Sigmoid colon (tissue), 7 donors: ENCODE measurements at places on chromosomes 2 and 18. TPM values are rescaled to one million over a fixed set of nuclear protein-coding genes. Genes with fewer than 3 reads are reported as not detected.

- no peaks in the 10 kb centered on the region for H3K27me3 ChIP-seq
- H3K4me3 ChIP-seq: no peak overlapping the region
- no peak for DNase-seq
- H3K4me1 ChIP-seq: no peaks in the 10 kb centered on the region
- H3K27ac ChIP-seq: no peak overlapping the region
Measured at GRCh38 chr2:212919238-212919637, 232.2 kb downstream of the IKZF2 start.

- H3K4me1 ChIP-seq: peaks cover 20% of the 10 kb centered on the region
- peak overlapping the region; percentile 84 for H3K27ac ChIP-seq
- H3K27me3 ChIP-seq: no peaks in the 10 kb centered on the region
- no peak for DNase-seq
Measured at GRCh38 chr2:26300234-26300925, 45.6 kb upstream of the SELENOI start.

DNA sequence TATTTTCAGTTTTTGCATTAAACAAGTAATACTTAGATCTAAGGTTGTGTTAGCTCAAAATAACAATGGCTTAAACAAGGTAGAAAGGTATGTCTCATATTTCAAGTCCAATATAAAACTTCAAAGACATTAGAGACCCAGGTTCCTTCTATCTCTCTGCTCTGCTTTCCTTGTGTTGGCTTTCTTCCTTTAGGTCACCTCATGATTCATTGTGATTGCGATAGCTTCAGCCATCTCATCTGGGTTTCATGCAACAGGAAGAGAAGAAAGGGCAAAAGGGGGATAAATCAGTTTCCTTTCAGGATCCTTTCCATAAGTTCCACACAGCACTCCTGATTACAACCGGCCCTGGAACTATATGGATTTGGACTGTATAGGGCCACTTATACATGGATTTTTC lies 16.0 kb upstream of the TBR1 start:
- no peak for DNase-seq
- H3K4me1 ChIP-seq: no peaks in the 10 kb centered on the region
- no peak overlapping the region for H3K27ac ChIP-seq
- no peaks in the 10 kb centered on the region for H3K27me3 ChIP-seq
- H3K4me3 ChIP-seq: no peak overlapping the region

- no peaks in the 10 kb centered on the region for H3K36me3 ChIP-seq
- H3K27me3 ChIP-seq: no peaks in the 10 kb centered on the region
- DNase-seq: no peak
Measured at GRCh38 chr2:191950132-191950874, 103.4 kb upstream of the CAVIN2 start.

- DNase-seq: no peak
- H3K36me3 ChIP-seq: no peaks in the 10 kb centered on the region
- no peaks in the 10 kb centered on the region for H3K27me3 ChIP-seq
- H3K27ac ChIP-seq: no peak overlapping the region
- no peaks in the 10 kb centered on the region for H3K4me1 ChIP-seq
Measured at GRCh38 chr2:53028225-53028624, 739.4 kb upstream of the CHAC2 start.

DNA sequence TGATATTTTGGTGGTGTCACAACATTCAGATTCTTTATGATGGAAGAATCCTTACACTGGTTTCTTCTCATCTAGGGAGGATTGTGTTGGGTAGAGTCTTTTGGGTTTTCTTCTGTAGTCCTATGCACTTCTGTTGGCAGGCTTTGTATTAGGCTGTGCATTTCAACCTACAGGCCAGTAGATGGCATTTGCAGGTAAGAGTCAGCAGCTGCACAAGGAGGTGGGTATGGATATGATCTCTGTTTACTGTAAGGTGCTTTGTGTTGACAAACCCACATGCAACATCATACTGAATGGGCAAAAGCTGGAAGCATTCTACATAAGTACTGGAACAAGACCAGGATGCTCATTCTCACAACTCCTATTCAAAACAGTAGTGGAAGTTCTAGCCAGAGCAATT lies 656.8 kb downstream of the METTL4 start:
- no peaks in the 10 kb centered on the region for H3K4me1 ChIP-seq
- H3K27me3 ChIP-seq: no peaks in the 10 kb centered on the region
- no peaks in the 10 kb centered on the region for H3K36me3 ChIP-seq
- no peak overlapping the region for H3K4me3 ChIP-seq

DNA sequence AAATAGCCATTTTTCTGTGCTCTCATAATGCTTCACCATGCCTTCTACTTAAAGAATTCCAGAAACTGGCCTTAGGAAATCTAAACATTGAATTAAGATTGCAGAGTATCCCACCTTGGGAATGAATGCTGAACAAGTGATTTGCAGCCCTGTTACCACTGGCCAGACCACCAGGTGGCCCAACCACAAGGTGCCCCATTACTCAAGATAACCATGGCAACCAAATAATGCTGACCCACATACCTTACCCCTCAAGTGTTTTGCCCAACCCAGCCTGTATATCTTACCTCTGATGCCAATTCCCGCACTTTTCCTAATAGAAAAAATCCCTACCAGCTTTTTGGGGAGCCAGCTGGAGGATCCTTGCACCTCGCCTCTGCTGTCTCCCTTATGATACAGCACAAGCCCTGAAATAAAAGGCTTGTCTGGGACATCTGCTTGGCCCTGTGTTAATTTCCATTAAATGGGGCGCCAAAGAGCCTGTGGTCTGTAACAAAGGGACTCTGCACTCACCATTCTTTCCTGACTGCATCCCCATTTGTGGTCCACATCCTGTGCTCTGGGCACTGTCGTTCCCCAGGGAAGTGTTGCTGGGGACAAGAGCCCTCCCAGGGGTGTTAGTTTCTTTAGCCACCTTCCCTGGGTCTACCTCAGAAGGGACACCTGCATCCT lies 17.3 kb upstream of the KCNF1 start:
- no peaks in the 10 kb centered on the region for H3K4me1 ChIP-seq
- H3K27me3 ChIP-seq: no peaks in the 10 kb centered on the region
- DNase-seq: no peak
- H3K36me3 ChIP-seq: no peaks in the 10 kb centered on the region
- no peak overlapping the region for H3K27ac ChIP-seq

DNA sequence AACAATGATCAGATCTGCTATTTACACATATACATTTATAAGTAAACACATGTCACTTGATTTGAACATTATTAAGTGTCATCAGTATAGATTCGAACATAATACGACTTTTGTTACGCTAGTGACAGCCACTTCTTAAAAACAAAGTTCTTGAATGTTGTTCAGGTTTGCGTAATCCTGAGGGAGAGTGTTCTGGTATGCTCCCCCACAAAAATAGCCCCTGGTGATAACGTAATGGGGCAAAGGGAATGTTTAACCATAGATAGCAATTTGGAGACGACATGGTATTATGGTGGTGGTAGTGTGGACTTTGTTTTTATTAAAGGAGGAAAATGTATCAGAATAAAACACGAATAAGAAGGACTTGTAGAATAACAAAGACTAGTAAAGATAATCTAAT lies 90.6 kb downstream of the PLEKHM3 start:
- no peaks in the 10 kb centered on the region for H3K27me3 ChIP-seq
- no peaks in the 10 kb centered on the region for H3K4me1 ChIP-seq
- H3K4me3 ChIP-seq: no peak overlapping the region
- peak overlapping the region; percentile 13 for H3K27ac ChIP-seq

- no peak overlapping the region for H3K4me3 ChIP-seq
- H3K36me3 ChIP-seq: no peaks in the 10 kb centered on the region
- peaks cover 19% of the 10 kb centered on the region for H3K4me1 ChIP-seq
Measured at GRCh38 chr2:202091476-202091875, 18.4 kb downstream of the KIAA2012 start.

- no peaks in the 10 kb centered on the region for H3K36me3 ChIP-seq
- H3K4me1 ChIP-seq: peaks cover 55% of the 10 kb centered on the region
- H3K27ac ChIP-seq: peak overlapping the region; percentile 97
- peak overlapping the region; percentile 91 for H3K4me3 ChIP-seq
- H3K27me3 ChIP-seq: no peaks in the 10 kb centered on the region
Measured at GRCh38 chr2:190882411-190882766, 1.8 kb downstream of the GLS start.

DNA sequence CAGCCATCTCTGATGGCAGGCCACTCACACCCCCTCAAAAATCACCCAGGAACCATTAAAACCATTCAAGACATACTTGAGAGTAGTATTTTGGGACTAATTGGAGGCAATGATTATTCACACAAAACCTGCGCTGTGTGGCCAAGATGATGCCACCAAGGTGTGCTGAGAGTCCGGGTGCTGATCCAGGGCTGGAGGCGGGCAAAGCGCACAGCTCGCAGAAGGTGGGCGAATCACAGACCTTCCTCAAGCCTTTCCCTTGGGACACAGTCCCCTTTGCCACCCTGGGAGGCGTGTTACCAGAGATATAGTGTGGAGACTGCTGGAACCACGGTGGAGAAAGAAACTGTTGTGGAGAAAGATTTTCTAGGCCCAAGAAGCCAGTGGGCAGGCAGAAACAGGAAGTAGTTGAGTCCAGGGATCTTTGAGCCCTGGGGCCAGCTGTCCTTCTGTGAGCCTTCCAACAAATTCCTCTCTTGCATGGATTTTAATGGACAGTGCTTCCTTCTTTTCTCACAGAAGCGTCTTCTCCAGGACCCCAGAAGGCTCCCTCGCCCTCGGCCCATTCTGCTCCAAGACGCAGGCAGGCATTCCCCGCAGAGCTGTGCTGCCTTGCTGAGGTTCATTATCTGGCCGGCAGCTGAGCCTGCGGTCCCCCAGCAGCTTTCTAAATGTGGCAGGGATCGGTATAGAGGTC lies 8.0 kb downstream of the COPS9 start:
- no peak overlapping the region for H3K4me3 ChIP-seq
- no peak for DNase-seq
- H3K36me3 ChIP-seq: no peaks in the 10 kb centered on the region
- H3K27me3 ChIP-seq: no peaks in the 10 kb centered on the region

DNA sequence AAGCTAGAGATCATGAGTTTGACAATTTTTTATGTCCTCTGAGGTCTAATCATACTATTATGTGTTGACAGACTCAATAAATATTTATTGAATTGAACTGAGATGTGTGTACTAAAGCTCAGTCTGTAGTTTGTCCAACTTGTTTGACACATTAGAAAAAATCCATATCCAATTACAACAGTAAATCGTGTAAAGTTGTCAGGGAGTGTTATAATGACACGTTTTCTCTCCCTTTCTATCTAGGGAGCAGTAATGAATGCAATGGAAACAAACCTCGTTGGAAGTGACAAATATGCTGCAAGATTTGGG lies 28.4 kb downstream of the ITGA4 start:
- H3K27me3 ChIP-seq: no peaks in the 10 kb centered on the region
- H3K4me3 ChIP-seq: no peak overlapping the region
- no peak for DNase-seq
- H3K4me1 ChIP-seq: no peaks in the 10 kb centered on the region

DNA sequence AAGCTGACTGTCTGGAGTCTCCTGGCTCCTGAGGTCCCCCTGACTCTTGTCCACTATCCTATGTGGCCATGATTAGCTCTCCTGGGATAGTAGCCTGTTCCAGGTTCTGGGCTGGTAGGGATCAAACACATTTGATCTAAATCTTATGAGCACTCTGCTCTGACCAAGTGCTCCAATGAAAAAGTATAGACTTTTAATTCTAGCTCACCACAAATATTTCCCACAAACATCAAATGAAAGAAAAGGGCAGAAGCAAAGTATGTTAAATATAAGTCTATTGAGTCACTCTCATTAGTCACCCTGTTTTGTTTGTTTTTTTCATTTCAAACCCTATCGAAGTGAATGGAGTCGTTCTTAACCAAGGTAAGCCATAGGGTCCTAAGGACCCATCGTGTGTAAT lies 39.7 kb upstream of the NEDD4L start:
- H3K27ac ChIP-seq: no peak overlapping the region
- H3K4me3 ChIP-seq: no peak overlapping the region
- no peak for DNase-seq

- H3K27ac ChIP-seq: no peak overlapping the region
- no peaks in the 10 kb centered on the region for H3K27me3 ChIP-seq
- no peak overlapping the region for H3K4me3 ChIP-seq
- no peak for DNase-seq
- H3K36me3 ChIP-seq: no peaks in the 10 kb centered on the region
- H3K4me1 ChIP-seq: no peaks in the 10 kb centered on the region
Measured at GRCh38 chr2:102392942-102393341, 30.0 kb upstream of the IL18RAP start.

- no peaks in the 10 kb centered on the region for H3K36me3 ChIP-seq
- no peaks in the 10 kb centered on the region for H3K4me1 ChIP-seq
- no peaks in the 10 kb centered on the region for H3K27me3 ChIP-seq
- H3K4me3 ChIP-seq: no peak overlapping the region
Measured at GRCh38 chr18:61939046-61939674, 46.4 kb upstream of the RNF152 start.

- peak; percentile 76 for DNase-seq
- no peaks in the 10 kb centered on the region for H3K36me3 ChIP-seq
- H3K4me3 ChIP-seq: no peak overlapping the region
- peaks cover 76% of the 10 kb centered on the region for H3K4me1 ChIP-seq
- H3K27me3 ChIP-seq: no peaks in the 10 kb centered on the region
Measured at GRCh38 chr2:108587621-108588020, 53.4 kb downstream of the LIMS1 start.

GRCh38 chr2:223797811-223798721 lies 39.3 kb downstream of the AP1S3 start:
- no peak overlapping the region for H3K4me3 ChIP-seq
- no peaks in the 10 kb centered on the region for H3K27me3 ChIP-seq
- H3K4me1 ChIP-seq: no peaks in the 10 kb centered on the region
- DNase-seq: no peak
- H3K27ac ChIP-seq: no peak overlapping the region

- H3K27me3 ChIP-seq: no peaks in the 10 kb centered on the region
- H3K27ac ChIP-seq: no peak overlapping the region
- H3K4me3 ChIP-seq: no peak overlapping the region
- H3K36me3 ChIP-seq: no peaks in the 10 kb centered on the region
- no peaks in the 10 kb centered on the region for H3K4me1 ChIP-seq
Measured at GRCh38 chr2:973129-973528, 22.5 kb downstream of the SNTG2 start.

DNA sequence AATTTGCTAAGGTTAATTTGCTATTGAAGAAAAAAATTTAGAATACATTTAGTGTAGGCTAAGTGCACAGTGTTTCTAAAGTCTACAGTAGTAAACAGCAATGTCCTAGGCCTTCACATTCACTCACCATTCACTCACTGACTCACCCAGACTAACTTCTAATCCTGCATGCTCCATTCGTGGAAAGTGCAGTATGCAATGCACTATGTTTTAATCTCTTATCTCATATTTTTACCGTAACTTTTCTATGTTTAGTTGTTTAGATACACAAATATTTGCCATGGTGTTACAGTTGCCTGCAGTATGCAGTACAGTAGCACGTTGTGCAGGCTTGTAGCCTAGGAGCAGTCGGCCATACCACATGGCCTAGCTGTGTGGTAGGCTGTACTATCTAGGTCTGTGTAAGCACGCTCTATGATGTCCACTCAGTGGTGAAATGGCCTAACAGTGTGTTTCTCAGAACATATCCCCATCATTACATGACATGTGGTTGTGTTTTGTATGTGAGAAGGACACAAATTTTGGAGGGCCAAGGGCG lies 18.1 kb upstream of the RFX8 start:
- DNase-seq: no peak
- H3K27me3 ChIP-seq: no peaks in the 10 kb centered on the region
- H3K27ac ChIP-seq: no peak overlapping the region
- H3K4me3 ChIP-seq: no peak overlapping the region

GRCh38 chr18:77397617-77398016 lies 148.0 kb downstream of the GALR1 start:
- DNase-seq: no peak
- no peaks in the 10 kb centered on the region for H3K4me1 ChIP-seq
- H3K36me3 ChIP-seq: no peaks in the 10 kb centered on the region

Gene RESP18
- total RNA-seq: not detected

Gene CCDC102B
- 10.0 TPM for total RNA-seq

Gene BOK
- 81.7 TPM for total RNA-seq

Gene C2orf81
- total RNA-seq: not detected

Gene PER2
- 8.9 TPM for total RNA-seq

Gene INHBB
- total RNA-seq: 0.99 TPM

Gene DSEL
- 14.3 TPM for total RNA-seq

Gene ACTR2
- 70.9 TPM for total RNA-seq
